Natural killer cell treated with Interleukin-12 subunit alpha and Interleukin-12 subunit beta and Interleukin-15 and Interleukin-18, amount 100 ng/mL, for 72 hours (primary cell): ENCODE measurements at places on chromosomes 3 and 15.

DNA sequence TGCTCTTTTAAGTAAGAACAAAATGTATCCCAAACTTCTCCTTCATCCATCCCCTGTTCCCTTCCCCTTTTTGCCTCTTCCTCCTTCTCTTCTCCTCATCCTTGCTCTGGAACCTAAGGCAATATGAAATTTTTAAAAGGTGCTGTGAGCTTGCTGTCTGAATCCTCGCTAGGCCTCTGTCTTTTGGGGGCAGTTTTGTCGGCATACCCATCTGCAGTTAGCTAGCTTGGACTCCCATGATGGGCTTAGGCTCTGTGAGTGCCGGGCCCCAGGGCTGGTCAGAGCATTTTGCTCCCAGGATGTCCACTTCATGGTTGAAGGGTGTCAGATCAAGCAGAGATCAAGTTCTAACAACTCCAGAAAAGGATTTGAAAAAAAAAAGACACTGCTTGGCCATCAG, 18.6 kb downstream of the ZIC1 start:
- no peak for DNase-seq

DNA sequence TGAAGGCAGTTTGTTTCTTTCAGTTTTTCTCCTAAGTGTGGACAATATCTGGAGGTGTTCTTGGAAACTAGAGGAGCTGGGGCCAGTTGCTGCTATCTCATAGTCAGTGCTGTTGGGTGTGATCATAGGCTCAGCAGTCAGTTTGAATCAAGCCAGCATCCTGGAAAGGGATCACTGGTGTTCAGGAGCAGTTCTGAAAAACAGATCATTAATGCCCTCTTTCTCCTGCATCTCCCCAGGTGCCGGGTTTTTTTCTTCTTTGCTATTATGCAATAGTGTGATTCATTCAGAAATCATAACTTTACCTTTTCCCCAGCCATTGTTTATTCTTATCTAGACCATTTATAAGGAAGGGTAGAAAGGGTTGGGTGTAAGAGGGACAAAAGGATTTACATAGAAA, 24.0 kb downstream of the LNP1 start:
- no peak for DNase-seq

DNA sequence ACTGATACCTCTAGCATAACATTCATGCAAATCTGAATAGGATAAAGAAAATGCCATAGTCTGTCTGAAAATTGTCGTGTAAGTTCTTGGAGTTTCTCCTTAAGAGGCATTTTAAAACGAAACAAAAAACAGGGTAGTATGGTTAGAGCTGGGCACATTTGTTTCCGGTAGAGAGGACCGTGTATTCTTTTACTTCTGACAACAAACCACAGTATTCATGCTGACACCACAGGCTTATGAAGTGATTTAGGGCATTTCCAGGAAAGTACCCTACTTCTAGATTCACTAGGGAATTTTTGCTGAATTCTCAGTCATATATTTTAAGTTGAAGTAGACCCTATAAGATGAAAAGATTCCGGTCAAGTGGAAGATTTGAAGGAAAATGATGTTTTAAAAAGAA, 541.3 kb downstream of the UNC13C start:
- DNase-seq, result no peak

DNA sequence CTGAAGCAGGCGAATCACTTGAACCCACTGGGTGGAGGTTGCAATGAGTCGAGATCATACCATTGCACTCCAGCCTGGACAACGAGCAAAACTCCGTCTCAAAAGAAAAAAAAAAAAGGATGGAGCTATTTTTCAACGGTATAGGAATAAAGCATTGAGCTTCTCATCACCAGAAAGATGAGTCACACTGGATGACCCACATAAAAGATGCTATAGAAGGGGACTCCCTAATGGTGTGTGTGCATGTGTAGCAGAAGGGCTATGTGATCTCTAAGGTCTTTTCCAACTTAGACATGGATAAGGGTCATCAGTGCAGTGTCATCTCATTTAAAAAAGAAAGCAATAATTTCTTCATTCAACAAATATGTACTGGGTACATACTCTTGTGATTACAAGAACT, 476.0 kb downstream of the MFSD1 start:
- DNase-seq, result no peak

DNA sequence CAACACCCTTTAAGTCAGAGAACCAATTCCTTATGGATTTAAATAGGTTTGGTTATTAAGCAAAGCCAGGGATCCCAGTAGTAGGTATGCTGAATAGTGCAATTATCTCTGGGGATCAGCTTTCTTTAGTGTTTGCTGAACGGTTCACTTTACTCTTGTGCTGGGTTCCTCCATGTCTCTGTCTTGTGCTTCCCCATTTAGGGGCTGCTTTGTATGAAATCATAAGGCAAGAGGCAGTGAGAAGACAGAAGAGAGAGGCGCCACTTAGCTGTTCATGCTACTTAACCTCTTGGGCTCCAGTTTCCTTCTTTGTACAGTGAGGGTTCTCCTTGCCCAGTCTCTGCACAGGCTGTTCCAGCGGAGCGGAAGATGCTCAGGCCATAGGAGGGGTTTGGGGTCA, 3.5 kb downstream of the ST6GAL1 start:
- no peak for DNase-seq

DNA sequence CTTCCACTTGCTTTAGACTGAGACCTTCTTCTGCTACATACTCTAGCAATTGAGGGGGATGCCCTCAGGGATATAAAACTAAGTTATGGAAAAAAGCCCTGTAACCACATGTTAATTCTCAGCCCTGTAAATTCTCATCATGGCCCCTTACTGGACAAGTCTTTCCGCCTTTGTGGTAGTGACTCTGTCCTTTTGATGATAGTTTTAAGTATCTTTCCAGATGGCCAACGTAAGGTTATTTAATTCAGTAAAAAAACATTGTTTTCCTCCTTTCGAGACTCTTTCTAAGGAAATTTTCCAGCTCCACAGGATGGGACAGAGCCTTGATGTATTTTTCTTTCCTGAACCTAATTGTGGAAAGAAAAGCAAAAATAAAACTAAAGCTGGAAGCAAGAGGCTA, 25.3 kb upstream of the TM4SF4 start:
- no peak for DNase-seq

DNA sequence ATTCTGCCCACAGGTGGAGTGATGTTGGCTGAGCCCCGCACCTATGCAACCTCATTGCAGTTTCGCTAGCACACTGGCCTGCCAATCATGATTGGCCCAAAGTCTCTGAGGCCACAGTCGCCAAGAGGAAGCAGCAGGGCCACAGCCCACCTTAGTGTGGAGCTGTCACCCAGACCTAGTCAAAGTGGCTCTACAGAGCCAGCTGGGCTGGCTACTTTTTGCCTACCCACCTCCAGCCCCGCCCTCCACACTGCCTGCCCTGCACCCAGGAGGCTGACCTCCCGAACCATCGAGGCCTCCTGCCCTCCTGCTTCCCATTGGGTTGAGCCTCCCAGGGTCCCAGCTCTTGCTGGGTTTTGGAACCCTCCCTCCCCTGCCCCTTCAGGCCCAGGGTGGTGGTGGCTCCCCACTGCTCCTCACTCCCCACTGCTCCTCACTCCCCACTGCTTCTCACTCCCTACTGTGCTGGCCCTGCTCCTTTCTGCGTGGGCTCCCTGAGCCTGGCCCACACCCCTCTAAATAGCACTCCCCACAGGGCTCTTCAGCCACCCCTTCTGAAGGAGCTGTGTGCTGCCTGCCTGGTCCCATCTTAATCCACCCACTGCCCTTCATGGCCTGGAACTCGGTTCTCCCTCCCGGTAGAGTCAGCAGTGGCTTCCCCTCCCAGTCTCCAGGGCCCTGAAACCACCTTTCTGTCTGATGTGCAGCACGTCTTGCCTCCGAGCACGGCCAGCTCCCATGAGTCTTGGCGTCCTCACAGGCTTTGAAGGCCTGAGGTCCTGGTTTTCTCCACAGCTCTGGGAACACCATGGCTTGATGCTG, 89.3 kb downstream of the WNT7A start:
- no peak for DNase-seq

- DNase-seq, result no peak
Measured at GRCh38 chr15:25770031-25770430, 93.1 kb downstream of the ATP10A start.

GRCh38 chr15:75346796-75347221, at the start of gene NEIL1:
TSS of gene NEIL1 (plus strand) at chr15:75347039. CDS start at chr15:75348906, 1,867 bp downstream.
- no peak for DNase-seq

DNA sequence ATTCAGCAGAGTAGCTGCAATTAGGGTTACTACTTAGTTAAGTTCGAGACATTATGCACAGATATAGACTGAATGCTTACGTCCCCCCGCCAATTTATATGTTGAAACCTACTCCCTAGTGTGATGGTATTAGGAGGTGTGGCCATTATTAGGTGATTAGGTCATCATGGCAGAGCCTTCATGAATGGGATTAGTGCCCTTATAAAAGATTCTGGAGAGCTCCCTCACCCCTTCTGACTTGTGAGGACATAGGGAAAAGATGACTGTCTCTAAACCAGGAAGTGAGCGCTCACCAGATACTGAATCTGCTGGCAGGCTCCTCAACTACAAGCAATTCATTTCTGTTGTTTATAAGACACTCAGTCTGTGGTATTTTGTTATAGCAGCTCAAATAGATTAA, 25.6 kb upstream of the TEX9 start:
- no peak for DNase-seq

DNA sequence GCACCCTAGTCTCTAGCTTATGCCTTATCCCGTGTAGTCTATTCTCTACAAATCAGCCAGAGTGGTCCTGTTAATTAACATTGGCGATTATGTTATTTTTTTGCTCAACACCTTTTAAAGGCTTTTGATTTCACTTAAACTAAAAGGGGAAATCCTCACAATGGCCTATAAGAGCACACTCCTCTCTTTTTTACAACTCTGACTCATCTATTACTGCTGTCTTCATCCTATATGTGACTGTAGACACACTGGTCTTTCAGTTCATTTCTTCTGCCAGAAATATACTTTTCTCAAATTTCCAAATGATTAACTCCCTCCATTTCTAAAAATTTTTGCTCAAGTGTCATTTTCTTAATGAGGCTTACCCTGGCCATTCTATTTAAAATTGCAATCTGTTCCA, 143.4 kb downstream of the NSUN3 start:
- no peak for DNase-seq

DNA sequence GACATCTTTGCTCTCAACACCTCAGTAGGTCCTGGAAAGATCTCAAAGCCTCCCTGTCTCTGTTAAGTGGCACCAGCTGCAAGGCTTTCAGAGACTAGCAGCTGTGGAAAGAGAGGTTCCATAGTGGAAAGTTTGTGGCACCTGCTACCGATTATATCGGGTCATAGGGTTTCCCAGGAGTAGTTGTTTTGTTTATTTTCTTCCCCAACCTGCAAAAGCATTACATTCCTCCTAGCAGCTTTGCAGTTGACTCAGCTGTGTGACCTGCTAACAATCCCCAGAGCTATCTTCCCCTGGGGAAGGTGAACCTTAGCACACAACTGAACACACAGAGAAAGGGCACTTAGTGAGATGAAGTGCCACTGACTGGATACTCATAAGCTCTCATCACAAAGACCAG, 598.9 kb upstream of the GRM7 start:
- DNase-seq, result no peak

- no peak for DNase-seq
Measured at GRCh38 chr3:35296533-35296932, 342.8 kb upstream of the ARPP21 start.

GRCh38 chr15:49715701-49716100, 94.9 kb downstream of the DTWD1 start:
- DNase-seq, result no peak

DNA sequence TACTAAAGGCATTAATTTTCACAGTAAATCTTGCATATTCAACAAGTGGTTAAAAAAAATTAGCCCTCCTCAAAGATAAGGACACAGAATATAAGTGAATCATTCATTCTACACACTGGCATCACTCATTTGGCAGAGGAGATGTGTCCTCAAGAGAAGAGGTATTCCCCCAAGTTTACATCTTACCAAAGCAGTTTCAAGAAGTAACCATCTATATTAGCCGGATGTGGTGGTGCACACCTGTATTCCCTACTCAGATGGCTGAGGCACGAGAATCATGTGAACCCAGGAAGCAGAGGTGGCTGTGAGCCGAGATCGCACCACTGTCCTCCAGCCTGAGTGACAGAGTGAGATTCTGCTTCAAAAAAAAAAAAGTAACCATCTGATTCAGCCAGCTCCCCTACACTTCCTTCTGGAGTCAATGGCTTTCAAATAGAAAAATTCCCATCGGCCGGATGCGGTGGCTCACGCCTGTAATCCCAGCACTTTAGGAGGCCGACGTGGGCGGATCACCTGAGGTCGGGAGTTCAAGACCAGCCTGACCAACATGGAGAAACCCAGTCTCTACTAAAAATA, 15.4 kb downstream of the RAF1 start:
- no peak for DNase-seq

DNA sequence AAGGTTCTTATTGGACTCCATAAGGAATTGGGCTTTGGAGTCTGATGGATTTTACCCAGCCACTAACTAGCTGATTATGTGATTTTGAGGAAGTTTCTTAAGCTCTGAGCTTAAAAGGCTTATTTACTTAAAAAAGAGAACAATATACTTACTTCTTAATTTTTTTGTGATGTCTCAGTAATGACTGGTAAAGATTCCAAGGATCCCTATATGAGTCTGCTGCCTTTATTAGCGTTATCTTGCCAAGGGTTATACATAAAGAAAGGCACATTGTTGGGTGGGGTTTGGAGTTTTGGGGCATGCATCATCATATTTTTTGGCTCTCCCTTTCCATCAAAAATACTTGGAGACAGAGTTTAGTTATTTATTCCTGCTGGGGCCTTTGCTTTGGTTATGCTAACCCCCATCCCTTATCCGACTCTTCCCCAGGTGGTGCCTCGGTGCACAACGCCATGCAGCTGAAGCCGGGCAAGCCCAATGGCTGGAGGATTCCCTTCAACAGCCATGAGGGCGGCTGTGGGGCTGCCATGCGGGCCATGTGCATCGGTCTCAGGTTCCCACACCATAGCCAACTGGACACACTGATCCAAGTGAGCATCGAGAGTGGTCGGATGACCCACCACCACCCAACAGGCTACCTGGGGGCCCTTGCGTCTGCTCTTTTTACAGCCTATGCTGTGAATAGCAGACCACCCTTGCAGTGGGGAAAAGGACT, 6.7 kb downstream of the ADPRH start:
- DNase-seq, result no peak

DNA sequence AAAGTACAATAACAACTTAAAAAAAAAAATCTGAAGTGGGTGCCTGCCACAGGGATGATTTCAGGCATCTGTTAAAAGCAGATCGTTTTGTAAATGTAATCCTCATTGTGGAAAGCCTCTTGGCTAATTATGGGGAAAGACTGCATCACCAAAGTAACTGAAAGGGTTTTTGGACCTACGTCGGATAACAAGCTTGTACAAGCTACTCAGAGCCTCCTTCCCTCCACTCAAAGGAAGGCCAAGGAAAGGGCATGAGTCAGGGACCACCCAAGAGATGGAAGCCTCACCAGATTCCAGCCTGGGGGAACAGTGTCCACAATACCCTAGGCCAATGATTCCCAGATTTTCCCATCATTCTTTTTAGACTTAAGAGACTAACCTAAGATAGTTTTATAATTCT, 84.3 kb downstream of the ATP1B3 start:
- no peak for DNase-seq
